Stimulated activated CD4-positive, alpha-beta T cell treated with anti-CD3 and anti-CD28 coated beads, Interleukin-4, amount 100 ng/mL, for 4 hours (primary cell): ENCODE measurements at places on chromosomes 13 and 19.

DNA sequence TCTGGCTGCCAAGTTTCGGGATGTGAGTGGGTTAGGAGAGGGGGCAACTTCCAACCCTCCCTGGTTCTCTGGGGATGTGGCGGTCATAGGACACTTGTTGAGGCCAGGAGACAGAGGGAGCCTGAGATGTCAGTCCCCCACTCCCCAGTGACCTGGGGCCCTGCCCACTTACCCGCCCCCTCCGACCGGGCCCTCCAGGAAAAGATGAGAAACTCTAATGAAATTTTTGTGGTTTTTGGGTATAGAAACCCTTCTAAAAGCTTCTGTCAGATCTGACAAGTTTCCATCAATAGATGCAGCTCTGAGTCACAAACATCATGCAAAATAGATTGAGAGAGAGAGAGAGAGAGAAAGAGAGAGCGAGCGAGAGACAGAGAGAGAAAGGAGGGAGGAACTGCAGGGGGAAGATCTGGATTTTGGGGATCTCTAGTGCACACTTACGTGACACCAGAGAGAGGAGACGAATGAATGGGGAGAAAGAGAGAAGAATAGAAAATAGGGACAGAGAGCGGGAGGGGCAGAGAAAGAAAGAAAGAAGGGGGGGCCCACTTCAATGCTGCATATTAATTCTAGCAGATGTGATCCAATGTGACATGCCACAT, 94.0 kb downstream of the PTPRS start:
- no peak for DNase-seq

GRCh38 chr19:35959040-35959967, 23.1 kb downstream of the LRFN3 start:
- DNase-seq = peak; percentile 97

DNA sequence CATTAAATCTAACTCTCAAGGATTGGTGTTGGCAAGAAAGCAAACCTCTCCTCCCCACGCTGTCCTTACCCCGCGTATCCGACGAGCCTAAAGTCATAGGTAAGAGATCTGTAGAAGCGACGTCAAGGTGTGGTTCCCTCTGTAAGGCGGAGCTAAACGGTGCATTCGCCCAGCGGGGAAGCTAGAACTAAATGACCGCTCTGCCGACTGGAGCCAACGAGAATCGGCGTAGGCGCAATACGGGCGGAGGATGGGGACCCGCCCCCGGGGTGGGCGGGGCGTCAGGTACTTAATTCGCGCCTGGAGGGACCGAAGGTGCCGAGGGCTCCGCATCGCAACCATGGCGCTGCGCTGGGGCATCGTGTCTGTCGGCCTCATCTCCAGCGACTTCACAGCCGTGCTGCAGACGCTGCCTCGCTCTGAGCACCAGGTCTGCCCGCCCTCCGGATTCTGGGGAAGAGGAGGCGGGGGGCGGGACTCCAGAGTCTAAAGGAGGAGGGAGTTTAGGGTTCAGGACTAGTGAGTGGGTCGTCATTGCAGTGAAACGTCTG, at the start of gene DHDH:
Gene DHDH, plus strand, starts transcription at position 318 of the 551 bp plus-strand sequence. Its CDS starts 23 bp downstream, at position 341.
- peak; percentile 70 for DNase-seq

- DNase-seq = no peak
Observed at GRCh38 chr13:92830821-92831220, 395.8 kb upstream of the GPC6 start.

DNA sequence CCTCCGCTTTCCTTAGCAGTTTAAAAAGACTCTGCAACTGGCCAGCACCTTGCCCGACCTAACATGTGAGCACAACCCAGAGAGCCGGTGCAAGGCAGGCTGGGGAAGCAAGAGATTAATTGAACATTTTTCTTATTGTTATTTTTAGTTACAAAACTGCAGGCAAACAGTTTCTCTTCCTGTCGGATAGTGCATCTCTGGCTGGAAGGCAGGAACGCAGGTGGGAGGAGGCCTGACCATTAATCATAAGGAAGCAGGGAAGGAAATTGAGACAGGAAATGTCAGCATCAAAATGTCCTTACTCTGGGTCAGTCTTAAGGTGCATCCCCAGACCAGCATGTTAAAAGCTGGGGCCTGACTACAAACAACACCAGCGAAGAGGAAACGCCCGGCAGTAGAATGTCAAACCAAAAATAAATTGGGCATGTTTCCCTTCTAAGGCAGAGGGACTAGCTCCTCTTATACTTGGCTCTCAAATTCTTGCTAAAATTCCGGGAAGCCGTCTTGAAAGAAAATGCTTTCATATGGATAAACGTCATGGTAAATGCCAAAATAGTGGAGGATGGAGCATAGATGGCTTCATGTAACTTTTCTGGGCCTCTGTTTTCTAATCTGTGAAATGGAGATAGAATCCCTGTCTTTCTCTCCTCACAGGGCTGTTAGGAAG, 226.8 kb downstream of the RAP2A start:
- DNase-seq = no peak

GRCh38 chr19:42253245-42254088, 1.5 kb downstream of the ERF start:
- peak; percentile 65 for DNase-seq

- DNase-seq = no peak
Observed at GRCh38 chr13:73593199-73593765, 534.5 kb downstream of the KLF5 start.

- DNase-seq = no peak
Observed at GRCh38 chr13:101763191-101763590, 310.7 kb downstream of the ITGBL1 start.

DNA sequence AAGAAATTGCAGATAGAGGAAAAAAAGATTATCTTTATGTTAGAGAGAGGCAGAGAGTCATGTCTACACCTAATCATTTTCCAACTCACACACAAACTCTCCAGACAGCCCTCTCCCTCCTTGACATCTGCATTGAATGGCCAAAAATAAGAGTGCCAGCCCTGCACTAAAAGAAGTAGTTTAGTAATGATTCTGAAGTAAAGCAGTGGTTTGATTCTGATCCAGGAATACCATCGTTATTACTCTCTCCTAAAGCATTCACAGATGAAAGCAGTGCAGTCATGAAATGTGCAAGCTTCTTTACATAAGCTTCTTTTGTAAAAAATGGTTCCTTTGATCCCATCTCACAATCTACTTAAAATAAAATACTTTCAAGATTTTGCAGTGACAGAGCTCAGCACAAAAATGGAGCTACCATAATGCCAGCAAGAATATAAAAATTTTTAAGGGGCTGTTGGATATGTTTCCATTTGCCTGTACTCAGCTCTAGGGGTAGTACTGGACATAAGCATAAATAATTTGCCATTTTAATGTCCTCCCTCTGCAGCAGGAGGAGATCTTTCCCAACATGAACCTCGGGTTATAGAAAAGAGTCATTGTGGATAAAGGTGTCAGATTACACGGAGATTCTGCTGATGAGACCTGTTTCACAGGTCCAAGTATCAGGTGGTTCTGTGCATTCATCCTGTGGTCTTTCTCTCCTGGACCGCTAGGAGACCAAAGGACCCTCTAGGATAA, 406.3 kb downstream of the DCT start:
- no peak for DNase-seq

DNA sequence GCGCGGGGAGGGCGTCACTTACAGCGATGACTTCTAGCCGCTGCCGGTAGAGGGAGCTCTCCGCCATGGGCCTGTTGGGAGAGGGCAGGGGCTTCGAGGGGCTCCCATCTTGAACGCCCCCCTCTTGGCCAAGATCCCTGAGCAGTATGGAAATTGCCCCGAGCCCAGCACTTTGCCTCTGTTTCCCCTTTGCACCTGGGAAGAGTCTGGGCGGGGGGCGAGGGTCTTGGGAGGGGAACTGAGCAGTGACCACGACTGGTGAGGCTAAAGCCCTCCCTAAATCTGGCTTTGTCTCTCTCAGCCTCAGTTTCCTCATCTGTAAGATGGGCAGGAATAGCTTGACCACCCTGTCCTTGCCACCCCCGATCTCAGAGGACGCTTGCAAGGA, 2.8 kb downstream of the PALM3 start:
- peak; percentile 48 for DNase-seq

DNA sequence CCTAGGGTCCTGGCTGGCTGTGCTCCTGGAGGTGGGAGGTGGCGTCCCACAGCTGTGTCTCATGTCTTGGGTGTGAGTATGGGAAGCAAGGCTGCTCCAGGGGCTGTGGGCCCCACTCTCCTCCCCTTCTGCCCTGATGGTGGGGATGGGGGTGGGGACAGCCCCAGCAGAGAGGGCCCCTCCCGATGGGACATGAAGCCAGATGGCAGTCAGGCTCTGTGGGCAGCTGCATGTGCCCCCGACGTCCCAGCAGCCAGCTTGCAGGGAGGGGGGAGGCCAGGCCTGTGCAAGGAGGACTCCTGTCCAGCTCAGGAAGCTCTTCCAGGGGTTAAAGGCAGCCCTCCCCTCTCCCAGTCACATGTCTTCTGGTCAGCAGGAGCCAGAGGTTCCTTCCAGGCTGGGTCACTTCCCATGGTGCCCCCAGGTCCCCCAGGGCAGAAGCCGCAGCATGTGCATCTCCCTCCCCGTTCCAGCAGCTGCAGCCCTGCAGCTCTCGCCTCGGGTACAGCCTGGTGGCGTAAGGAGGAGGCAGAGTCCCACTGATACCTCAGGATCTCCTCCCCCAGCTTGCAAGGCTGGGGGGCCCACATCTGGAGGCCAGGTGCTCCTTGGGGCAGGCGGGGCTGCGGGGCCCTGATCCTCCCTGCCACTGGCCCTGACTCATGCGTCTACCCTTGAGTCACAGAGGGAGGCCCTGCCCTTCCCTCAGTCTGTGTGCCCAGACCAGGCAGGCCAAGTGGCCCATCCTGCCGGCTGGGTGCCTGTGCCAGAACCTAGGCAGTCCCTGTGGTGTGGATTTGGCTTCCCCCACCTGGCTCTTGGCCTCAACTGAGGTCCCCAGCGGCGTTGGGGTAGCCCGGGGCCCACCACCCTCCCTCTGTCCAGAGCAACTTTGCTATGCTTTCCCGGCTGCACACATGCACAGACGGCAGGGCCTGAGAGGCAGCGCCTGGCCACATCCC, 13.0 kb downstream of the YIPF2 start:
- no peak for DNase-seq

DNA sequence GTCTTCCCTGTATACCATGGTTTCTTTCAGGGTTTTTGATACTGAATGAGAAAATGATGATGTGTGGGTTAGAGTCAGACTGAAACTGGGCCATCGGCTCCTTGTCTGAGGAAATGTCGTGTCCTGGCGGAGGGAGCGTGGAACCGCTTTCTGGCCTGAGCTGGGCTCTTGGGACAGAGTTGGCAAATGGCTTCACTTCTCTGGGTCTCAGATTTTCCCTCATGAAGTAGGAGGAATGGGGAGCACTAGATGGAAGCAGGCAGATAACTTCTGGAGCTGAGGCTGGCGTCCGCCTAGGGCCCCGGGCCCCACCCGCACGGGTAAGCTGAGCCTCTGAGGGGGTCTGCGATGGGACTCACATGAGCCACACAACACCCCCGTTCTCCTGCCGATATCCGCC, 133.3 kb upstream of the WASF3 start:
- no peak for DNase-seq

- DNase-seq = no peak
Observed at GRCh38 chr19:30448386-30449077, 76.3 kb downstream of the ZNF536 start.

- no peak for DNase-seq
Observed at GRCh38 chr13:26653310-26653709, 95.8 kb downstream of the WASF3 start.

DNA sequence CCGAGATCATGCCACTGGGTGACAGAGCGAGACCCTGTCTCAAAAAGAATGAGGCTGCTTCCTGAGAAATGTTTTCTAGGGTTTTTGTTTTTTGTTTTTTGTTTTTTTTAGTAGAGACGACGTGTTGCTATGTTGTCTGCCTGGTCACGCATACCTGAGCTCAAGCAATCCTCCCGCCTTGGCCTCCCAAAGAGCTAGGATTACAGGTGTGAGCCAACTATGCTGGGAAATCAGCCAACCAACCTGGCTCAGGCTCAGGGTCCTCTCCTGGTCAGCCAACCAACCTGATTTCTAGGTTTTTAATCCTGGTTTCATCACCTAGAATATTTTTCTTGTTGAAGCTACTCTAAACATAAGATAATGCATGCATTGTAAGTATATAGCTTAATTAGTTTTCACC, 7.8 kb downstream of the DHX34 start:
- DNase-seq = no peak

GRCh38 chr13:80235967-80236302, 105.0 kb downstream of the SPRY2 start:
- DNase-seq = no peak

DNA sequence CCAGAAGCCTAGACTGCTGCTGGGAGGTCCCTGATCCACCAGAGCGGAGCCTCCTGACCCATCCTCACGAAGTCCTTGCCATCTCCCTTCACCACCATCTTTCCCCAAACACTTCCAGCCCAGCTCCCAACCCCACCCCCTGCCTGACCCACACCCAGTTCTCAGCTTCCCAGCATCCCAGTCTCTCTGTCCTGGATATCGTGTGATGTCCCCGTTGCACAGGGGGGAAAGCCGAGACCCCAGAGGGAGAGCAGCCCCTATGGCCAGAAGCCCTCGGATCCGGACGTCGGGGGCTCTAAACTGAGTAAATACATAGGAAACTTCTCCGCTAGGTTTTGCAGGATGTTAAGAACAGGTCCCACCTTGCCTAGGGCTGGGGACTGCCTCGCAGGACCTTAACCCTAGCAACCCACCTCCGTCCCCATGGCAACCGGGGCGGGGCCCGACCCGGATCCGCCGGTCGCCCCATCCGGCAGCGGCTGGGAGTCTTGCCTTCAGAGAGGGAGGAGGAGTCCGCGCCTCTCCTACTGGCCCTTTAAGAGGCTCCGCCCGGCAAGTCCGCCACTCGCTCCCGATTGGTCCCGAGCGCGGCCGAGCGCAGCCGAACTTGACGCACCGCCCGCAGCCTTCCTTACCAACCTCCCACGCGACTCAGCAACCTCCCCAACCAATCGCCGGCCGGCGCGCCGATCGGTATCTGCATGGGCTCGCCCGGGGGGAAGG, 451 bp upstream of the HMG20B start:
- DNase-seq = peak; percentile 99

DNA sequence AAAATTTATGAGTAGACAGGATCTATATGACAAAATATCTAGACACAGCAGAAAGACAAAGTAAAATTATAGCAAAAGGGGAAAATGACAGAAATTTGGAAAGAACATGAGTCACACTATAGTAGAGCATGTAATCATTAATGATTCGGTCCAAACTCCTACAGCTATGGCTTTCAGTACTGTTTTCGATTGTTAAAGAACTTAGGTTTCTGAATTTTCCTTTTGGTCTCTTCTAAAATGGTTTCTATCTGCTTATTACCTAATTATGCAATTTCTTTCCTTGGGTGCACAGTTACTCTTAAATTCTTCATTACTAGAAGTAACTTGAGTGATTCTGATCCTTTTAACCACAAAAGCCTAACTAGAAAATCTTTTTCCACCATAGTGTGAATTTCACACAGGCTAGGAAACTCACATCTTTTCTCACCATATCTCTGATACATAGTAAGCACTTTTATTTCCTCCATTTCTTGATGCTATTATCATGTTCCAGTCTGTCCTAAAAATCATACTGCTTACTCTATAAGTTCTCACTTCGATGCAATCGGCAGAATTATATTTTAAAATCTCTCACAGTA, 1101.4 kb downstream of the PCDH9 start:
- DNase-seq = no peak

- peak; percentile 95 for DNase-seq
Observed at GRCh38 chr19:18542941-18543813, at the start of gene FKBP8. Gene FKBP8 (minus strand): TSS chr19:18543573. CDS start chr19:18541970, 1,603 bp downstream.

- DNase-seq = no peak
Observed at GRCh38 chr19:1364070-1364704, 19.5 kb upstream of the NDUFS7 start.

- no peak for DNase-seq
Observed at GRCh38 chr13:106107061-106107460, 428.4 kb downstream of the EFNB2 start.

- DNase-seq = no peak
Observed at GRCh38 chr19:35739275-35740107, 2.8 kb downstream of the IGFLR1 start.
